ENCODE measurements at places on chromosomes 1 and 21.

DNA sequence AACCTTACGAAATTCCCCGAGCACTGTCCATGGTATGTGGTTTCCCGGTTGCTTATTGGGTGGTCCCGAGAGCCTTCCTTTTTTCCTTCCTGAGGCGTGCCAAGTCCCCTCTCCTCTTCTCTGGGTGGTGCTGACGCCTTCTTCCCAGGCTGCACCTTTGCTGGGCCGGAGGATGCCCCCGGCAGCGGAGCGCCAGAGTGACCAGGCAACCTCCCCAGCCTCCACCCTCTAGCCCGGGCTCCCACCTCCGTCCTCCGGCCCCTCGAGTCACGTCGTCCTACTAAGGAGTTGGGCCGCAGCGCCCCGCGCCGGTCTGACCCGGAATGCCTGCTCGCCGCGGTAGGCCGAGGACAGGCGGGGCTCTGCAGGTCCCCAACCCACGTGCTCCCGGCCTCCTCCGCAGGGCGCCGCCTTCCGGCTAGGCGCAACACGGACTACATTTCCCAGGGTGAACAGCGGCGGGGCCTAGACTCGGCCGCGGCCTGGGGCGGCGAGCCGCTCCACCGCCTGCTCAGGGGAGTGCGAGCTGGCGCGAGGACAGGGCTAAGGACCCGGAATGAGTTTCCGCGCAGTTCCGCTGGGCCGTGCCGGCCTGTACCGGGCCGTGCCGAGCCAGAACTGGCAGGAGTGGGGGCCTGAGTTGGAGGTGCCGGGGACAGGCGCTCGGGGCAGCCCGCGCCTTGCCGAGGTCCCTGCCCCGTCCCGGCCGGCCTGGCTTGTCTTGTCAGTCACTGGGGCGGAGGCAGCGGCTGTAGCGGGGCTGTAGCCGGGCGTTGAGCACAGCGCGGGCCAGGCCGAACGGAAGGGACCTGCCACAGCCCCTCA lies at the start of gene IPO13:
Gene IPO13 (plus strand): TSS at position 715 of the 825 bp plus-strand sequence. CDS start 651 bp downstream, outside the sequence.
- DNase-seq, result peak; percentile 96

DNA sequence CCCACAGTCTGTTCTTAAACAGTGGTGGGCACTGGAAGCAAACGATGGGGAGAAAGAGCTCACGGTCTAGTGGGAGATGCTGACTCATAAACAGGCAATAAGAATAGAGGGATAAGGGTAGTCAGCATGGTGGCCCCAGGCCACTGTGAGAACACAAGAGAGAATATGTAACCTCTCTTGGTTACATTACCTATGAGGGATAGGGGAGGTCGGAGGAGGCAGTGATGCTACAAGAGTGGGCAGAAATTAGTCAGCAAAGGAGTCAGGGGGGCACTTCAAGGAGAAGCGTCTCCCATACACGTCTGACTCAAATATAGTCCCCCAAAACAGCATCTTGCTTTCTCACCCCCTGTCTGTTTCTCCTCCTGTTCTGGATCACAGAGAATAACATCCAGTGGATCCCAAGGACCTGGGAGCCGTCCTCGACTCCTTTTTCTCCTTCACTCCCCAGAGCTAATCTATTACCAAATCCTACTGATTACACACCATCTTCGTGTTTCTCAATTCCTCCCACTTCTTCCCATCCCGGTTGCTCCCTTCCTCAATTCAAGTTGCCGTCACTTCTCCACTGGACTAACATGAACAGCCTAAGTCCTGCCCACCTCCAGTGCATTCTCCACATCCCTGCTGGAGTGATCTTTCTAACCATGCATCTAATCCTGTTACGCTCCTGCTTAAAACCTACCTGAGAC lies 2.1 kb downstream of the SLAMF8 start:
- DNase-seq, result no peak

DNA sequence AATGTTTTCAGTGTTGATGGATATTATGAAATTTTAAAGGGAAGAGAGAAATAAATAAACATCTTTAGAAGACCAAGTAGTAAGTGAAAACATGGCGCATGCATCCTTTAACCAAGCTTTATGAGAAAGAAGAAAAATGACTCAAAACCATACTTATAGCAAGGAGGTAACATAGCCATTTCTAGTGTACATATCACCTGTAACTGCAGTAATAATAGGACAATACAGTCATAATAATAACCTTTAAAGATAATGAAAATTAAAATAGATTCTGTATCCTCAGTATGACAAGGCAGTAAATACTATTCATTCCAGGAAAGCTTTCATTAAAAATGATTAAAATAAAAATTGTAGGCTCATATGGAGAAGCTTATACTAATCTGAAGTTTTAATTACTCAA lies 141.2 kb downstream of the COL24A1 start:
- no peak for DNase-seq

DNA sequence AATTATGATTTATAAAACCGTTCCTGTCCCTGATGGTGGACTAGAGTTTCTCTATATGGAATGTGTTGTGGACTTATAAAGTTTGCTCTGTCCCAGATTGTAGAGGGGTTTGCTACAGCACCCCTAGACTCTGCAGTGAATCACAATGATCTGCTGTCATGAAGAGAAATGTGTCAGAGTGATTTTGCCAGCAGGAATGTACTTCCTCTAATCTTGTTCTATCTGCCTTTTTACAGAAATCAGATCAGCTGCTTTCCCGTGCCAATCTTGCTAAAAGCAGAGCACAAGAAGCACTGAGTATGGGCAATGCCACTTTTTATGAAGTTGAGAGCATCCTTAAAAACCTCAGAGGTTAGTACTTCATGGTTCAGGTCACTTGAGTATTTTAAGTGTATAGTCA lies 52.0 kb downstream of the LAMC2 start:
- peak; percentile 85 for DNase-seq

GRCh38 chr1:27633298-27633610 lies 1.7 kb downstream of the FGR start:
- no peak for DNase-seq

GRCh38 chr1:29122682-29123052 lies 1.0 kb downstream of the TMEM200B start:
- no peak for DNase-seq

DNA sequence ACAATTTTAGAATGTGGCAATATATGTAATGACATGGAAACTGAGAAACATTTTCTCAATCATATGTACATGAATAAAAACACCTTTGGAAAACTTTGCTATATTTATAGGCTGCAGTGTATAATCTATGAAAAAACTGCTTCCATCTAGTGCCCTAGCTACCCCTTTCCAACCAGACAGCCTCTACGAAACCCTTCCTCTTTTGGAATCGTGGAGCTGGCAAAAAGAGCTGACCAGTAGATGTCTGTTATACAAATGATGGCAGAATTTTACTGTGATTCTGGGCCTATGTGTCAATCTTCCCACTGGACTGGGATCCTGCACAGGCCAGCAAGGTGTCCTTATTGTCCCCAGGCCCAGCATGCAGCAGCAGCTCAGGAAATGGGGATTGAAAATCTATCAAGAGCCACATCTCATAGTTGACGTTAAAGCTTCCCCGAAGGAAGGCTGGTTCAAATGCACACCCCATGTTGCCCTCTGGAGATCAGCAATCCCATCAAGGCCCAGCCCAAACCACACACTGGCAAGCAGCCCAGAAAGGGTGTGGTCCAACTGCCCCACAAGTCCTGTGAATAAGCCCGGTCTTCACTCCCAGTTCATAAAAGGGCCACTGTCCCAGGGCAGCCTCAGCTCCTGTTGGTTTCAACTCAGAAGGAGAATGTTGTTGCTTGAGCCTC lies 8.8 kb upstream of the FAM20B start:
- peak; percentile 17 for DNase-seq

- DNase-seq, result peak; percentile 74
These were observed 42.5 kb downstream of the IFI44 start for GRCh38 chr1:78691995-78692747.

DNA sequence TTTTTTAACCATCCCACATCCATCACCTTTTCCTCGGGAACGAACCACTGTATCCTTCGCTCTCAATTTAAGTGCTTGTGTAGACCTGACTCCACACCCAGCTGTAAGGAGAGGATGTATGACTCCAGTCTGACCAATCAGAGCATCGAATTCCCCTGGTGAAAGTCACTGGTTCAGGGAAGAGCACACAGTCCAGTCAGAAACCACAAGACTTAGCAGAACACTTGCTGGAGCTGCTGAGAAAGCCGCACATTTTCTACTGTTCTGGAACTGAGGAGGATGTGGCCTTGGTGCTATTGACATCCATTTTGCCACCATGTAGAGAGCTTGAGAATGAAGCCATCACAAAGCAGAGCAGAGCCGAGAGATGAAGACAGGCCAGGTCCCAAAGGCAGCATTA lies 59.9 kb upstream of the CNN3 start:
- peak; percentile 3 for DNase-seq

GRCh38 chr21:45581322-45581712 lies 39.1 kb upstream of the SLC19A1 start:
- no peak for DNase-seq

DNA sequence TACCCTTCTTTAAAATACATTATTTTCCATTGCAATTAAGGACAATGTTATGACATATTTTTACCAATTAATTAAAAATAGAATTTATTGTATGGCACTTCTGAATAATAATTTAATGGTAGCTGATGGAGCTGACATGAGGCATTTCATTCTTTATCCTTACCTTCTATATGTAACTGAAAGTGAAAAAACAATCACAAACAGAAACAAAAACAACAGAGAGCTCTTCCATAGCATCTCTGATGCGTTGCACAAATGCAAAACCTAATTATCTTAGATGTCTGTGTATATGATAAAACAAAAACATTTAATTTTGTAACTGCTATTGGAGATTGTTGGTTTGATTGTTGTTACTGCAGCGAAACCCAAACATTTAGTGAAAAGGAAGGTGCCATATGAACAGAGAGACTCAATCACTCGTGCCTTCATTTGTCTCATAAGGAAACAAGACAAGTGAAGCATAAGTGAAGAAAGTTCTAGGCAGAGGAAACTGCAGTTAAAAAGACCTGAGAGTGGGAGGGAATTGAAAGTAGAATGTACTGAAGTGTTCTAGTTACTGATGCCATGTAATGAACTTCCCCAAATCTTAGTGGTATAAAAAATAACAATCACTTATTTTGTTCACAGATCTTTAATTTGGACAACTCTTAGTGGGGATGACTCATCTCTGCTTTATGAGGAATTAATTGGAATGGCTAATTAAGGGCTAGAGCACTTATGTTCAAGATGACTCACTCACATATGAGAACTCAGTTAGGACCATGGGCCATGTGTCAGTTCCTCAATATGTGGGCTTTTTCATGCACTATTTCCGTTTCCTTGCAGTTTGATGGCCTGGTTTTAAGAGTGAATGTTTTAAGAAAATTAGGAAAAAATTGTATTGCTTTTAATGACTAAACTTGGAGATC lies 245.0 kb upstream of the OLFM3 start:
- DNase-seq, result peak; percentile 2

DNA sequence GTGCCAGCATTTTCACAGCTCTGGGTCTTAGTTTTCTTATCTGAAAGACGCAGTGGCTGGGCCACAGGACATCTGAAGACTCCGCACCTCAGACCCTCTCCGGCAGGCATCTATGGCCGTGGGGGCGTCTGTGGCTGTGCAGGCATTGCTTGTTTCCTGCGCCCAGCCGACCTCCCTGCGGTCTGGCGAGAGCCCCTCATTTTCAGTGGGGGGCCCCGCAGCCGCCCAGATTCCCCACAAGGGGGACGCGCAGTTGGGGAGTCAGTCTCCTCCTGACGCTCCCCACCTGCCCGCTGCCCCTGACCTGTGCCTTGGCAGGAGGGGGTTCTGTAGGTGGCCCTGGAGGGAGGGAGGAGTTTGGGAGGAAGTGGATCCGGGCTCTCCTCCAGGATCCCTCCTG lies 3.5 kb upstream of the TFF1 start:
- DNase-seq, result no peak

DNA sequence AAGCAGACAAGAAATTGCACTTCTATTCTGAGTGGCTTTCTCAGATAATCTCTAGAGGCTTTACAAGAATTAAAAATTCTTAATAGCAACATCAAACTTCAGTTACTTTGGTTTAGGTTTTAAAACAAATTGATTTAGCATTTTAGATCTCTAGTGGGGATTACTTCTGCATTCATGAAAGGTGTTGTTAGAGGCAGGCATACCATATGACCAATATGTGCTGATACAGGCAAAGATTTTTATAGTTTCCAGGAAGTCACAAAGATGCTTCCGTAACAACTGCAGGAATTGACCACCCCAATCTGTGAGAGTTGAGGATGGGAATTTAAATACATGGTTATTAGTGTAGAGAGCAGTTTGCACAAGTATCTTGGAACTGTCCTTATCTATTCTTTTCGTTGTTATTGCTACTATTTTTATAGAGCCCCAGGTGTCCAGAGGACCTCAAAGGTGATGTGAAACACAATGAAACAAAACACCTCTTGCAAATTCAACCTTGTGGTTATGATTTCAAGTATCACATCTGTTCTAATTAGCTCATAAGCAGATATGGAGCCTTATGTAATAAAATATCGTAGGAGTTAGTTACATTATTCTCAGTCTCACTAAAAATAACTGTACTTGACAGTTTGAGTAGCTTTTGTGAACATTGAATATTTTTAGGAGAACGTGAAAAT lies 512.7 kb upstream of the ADGRL4 start:
- DNase-seq, result no peak

DNA sequence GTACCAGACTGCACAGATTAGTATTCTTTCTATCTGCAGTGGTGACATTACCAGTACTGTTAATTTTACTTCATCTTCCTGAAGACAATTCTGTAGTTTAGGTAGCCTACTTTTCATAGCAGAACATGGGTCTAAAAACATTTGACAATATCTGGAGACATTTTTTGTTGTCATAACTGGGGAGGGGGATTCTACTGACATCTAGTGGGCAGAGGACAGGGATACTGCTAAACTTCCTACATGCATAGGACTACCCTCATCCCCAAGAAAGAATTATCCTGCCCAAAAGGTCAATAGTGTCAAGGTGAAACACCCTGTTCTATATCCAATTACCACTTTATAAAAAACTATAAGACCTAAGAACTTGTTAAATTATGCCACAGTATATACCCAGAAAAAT lies 3.4 kb upstream of the ARHGAP29 start:
- DNase-seq, result no peak

- no peak for DNase-seq
These were observed 554.6 kb downstream of the PLA2G4A start for GRCh38 chr1:187383366-187383765.

GRCh38 chr1:155134322-155134721 lies 1.3 kb upstream of the SLC50A1 start:
- no peak for DNase-seq

- DNase-seq, result no peak
These were observed 69.6 kb downstream of the PIK3R3 start for GRCh38 chr1:46062651-46063319.

- no peak for DNase-seq
These were observed 31.2 kb downstream of the SDC3 start for GRCh38 chr1:30877205-30877912.

DNA sequence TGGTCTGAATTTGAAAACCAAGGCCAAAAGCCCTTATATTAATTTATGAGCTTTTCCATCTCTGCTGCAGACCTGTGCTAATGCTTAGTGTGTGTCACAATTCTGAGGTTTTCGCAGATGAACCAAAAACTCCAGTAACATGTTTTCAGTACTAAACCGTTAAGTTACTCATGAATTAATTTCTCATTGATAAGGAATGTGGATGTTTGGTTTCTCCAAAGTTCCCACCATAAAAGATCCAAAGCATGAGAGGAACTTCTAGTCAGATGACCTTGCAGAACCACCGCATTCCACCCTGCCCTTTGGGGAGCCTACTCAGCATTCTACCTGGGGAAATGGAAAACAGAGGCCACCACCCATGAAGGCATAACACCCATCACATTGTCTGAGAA lies 7.5 kb upstream of the LEPR start:
- no peak for DNase-seq
